ENCODE measurements at places on chromosomes 12 and 14.

- DNase-seq, result no peak
These were observed 242.7 kb downstream of the VRK1 start for GRCh38 chr14:97039717-97040363.

- DNase-seq, result no peak
These were observed 21.2 kb upstream of the AKAP5 start for GRCh38 chr14:64444140-64444539.

- peak; percentile 99 for DNase-seq
These were observed 50.1 kb upstream of the STK38L start for GRCh38 chr12:27193854-27194544.

GRCh38 chr12:98156697-98157096 lies 358.7 kb upstream of the TMPO start:
- no peak for DNase-seq

GRCh38 chr14:65377576-65377975 lies 35.0 kb upstream of the FUT8 start:
- DNase-seq, result no peak

DNA sequence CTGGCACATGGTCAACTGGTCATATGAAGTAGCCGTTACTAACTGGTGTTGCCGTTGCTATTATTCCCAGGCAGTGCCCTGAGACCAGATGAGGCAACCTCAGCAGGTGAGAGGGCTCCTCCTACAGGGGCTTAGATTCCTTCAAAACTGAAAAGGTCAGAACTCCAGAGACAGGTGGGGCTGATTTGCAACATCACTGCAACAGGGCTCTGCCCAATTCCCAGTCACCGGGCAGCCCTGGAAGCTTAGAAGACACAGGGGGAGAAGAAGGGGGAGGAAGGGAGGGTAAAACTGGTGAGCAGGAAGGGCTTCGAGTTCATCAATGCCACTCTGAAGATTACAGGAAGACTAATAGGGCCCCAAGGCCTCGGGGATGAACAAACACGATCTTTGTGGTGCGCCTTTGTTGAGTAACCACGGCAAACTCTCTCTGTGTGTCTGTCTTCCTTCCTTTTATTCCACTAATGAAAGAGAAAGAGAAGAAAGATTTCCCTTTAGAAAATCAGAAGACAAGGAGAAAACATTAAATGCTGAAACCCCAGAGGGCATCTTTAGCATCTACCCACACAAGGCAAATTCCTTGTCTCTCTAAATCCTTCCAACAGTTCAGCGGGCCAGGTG lies 749.1 kb upstream of the TBX3 start:
- no peak for DNase-seq

DNA sequence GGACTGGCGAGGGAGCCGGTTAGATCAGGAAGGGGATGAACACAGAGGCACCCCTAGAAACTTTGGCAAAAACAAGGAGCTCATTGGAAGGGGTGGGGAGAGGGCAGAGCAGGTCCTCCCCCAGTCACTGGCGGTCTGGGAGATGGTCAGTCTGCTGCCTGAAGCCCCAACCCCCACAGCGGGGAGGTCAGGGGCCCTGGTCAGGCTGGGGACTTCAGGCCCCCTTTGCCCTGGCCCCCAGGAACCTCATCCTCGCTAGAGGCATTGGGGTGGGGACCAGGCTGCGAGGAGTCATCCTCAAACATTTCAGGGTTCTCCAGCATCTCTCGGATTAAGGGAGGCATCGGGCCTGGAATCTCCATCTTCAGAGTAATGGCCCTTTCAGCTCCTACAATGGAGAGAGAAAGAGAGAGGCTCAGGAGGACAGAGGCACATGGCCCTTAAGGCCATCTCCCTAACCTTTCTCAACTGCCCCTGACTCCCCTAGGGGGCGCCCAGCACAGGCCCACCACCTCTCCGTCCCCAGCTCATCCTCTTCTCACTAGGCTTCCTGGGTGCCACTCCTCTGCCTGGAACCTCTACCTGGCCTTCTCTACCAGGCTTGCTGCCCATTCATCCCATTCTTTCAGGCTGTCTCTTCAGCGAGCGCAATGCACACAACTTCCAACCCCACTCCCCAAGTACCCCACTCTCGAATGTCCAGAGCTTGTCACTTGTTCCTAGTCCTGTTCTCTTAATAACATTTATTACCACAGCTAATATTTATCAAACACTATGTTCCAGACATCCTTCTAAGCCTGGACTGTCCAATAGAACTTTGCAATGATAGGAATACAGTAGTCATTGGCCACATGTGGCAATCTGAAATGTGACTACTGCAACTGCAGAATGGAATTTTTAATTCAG lies 4.7 kb upstream of the ITGB7 start:
- DNase-seq, result no peak

- DNase-seq, result no peak
These were observed 21.6 kb downstream of the GLTP start for GRCh38 chr12:109858764-109859163.

DNA sequence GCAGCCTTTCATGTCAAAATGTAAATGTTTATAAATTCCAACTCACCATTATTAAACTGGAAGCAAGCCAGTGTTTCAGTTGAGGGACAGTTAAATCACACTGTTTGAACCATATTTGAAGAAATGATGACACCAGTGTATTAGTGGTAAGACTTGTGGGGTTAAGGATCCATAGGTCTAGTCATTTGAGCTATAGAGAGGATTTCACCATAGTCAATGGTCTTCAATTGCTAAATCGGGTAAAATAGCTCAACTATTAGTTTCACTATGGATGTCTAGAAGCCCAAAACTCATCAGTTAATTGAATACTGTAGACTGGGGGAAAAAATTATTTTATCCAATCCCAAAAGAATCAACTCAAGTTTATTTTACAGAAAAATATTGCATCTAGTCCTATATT lies 659.1 kb downstream of the NRXN3 start:
- no peak for DNase-seq

DNA sequence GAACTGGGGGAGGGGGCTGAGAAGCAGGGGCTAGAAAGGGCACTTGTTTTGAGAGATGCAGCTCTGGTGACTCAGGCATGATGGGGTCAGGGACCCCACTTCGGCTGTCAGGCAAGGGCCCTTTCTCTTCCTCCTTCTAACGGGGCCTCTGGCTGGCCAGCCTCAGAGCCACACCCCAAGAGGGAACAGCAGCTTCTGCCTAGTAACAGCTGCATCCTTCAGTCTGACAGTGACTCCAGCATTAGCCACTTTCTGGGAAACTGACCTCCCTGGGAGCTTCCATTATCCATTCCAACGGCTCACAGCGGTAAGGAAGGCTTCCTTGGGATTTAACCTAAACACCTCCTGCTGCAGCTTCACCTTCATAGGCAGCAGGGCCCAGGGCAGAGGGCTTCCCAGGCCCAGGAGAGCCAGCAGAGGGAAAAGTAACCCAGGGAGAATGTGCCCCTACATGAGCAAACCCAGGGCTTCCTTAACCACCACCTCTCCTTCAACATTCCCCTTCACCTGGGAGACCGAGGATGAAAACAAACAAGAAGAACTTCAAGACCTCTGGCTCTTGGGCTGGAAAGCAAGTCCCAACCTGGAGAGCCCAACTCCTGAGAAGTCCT lies 2.7 kb downstream of the NCKAP5L start:
- no peak for DNase-seq

- DNase-seq, result no peak
These were observed 143.8 kb upstream of the SLC38A2 start for GRCh38 chr12:46516238-46516932.

- DNase-seq, result no peak
These were observed 7.1 kb upstream of the GALNT16 start for GRCh38 chr14:69252851-69253250.

- no peak for DNase-seq
These were observed 33.3 kb downstream of the KIAA0586 start for GRCh38 chr14:58460772-58461171.

- no peak for DNase-seq
These were observed 372.3 kb downstream of the RPL10L start for GRCh38 chr14:46279327-46279726.

DNA sequence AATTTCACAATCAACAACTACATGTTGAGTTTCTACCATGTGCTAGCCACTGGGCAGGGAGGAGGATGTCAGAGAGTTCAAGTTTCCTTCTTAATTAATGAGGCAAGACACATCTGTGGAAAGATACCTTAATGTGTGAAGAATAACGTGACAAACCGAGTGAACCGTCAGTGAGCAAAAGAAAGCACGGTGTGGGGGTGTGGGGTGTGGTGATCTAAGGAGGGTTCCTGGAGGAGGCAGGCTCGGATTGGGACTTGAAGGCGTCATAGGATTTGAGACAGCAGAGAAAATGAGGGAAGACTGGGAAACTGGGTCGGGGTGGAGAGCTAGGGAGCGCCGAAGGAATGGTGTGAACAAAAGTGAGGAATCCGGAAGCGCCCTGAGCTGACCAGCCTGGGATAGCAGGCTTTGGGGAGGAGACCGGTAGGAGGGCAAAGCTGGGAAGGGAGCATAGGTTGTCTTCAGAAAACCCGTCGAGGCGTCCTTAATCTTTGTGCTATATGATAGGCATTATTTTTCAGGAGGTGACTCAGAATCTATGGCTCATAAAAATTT lies 22.3 kb downstream of the GALNT8 start:
- no peak for DNase-seq

GRCh38 chr12:47388712-47389111 lies 309.0 kb upstream of the AMIGO2 start:
- DNase-seq, result no peak

- DNase-seq, result no peak
These were observed 3.1 kb downstream of the HOXC8 start for GRCh38 chr12:54011665-54012532.
